ENCODE measurements at places on chromosomes 6 and 20. TPM values are rescaled to one million over a fixed set of nuclear protein-coding genes. Genes with fewer than 3 reads are reported as not detected.

ADAM33 gene
- 6.3 TPM for polyA plus RNA-seq

OR2H2 gene
- 0.22 TPM for polyA plus RNA-seq

GOPC gene
- 56.2 TPM for polyA plus RNA-seq

ZNF133 gene
- polyA plus RNA-seq = 35.1 TPM

PLN gene
- 3.5 TPM for polyA plus RNA-seq

TRIM10 gene
- 0.52 TPM for polyA plus RNA-seq

CSTF1 gene
- polyA plus RNA-seq = 42.1 TPM

RNASET2 gene
- polyA plus RNA-seq = 61.3 TPM

SPATA25 gene
- polyA plus RNA-seq = 8.2 TPM

GHRH gene
- polyA plus RNA-seq = not detected

SUMO4 gene
- 1.4 TPM for polyA plus RNA-seq

ACTR5 gene
- polyA plus RNA-seq = 9.9 TPM

TCF21 gene
- 181 TPM for polyA plus RNA-seq

STX7 gene
- 103 TPM for polyA plus RNA-seq

TSBP1 gene
- polyA plus RNA-seq = 0.11 TPM

LRRC73 gene
- 1.4 TPM for polyA plus RNA-seq

C6orf141 gene
- 0.57 TPM for polyA plus RNA-seq

BPHL gene
- 74.9 TPM for polyA plus RNA-seq

B3GALT4 gene
- polyA plus RNA-seq = 5.2 TPM

SASH1 gene
- 26.6 TPM for polyA plus RNA-seq

CALHM4 gene
- 1.5 TPM for polyA plus RNA-seq

ULBP3 gene
- polyA plus RNA-seq = 9.7 TPM

COL20A1 gene
- 0.95 TPM for polyA plus RNA-seq

ENPP5 gene
- 13.2 TPM for polyA plus RNA-seq

CLIC5 gene
- 191 TPM for polyA plus RNA-seq

ACOT13 gene
- polyA plus RNA-seq = 33.6 TPM

NCOA7 gene
- 31.4 TPM for polyA plus RNA-seq

FUT9 gene
- 6.4 TPM for polyA plus RNA-seq

FERMT1 gene
- 5.4 TPM for polyA plus RNA-seq

PTPRA gene
- polyA plus RNA-seq = 93.9 TPM

HEY2 gene
- 7.2 TPM for polyA plus RNA-seq

LGSN gene
- 1.6 TPM for polyA plus RNA-seq

COL21A1 gene
- 92.7 TPM for polyA plus RNA-seq

EDN1 gene
- polyA plus RNA-seq = 4.8 TPM

OPRL1 gene
- 1.1 TPM for polyA plus RNA-seq

TXLNB gene
- 1.9 TPM for polyA plus RNA-seq

BPIFA1 gene
- polyA plus RNA-seq = not detected

CEP250 gene
- 56.7 TPM for polyA plus RNA-seq

CST5 gene
- 0.30 TPM for polyA plus RNA-seq

SALL4 gene
- polyA plus RNA-seq = 11.3 TPM

DACT2 gene
- polyA plus RNA-seq = 28.7 TPM

Measured in renal pelvis (tissue), 12 donors.